ENCODE measurements at places on chromosomes 16 and 17. TPM values are rescaled to one million over a fixed set of nuclear protein-coding genes. Genes with fewer than 3 reads are reported as not detected.

MSI2 gene
- 177 TPM for total RNA-seq

SERPINF2 gene
- total RNA-seq = 0.69 TPM

TNK1 gene
- total RNA-seq = 4.8 TPM

PRAC1 gene
- not detected for total RNA-seq

WFIKKN1 gene
- 0.22 TPM for total RNA-seq

NKD1 gene
- total RNA-seq = 2.4 TPM

Data from CD4-positive, CD25-positive, alpha-beta regulatory T cell (primary cell).